ENCODE measurements at places on chromosomes 2 and 18.

GRCh38 chr2:9020267-9020666 is 16.8 kb upstream of the MBOAT2 start:
- no peak for DNase-seq

DNA sequence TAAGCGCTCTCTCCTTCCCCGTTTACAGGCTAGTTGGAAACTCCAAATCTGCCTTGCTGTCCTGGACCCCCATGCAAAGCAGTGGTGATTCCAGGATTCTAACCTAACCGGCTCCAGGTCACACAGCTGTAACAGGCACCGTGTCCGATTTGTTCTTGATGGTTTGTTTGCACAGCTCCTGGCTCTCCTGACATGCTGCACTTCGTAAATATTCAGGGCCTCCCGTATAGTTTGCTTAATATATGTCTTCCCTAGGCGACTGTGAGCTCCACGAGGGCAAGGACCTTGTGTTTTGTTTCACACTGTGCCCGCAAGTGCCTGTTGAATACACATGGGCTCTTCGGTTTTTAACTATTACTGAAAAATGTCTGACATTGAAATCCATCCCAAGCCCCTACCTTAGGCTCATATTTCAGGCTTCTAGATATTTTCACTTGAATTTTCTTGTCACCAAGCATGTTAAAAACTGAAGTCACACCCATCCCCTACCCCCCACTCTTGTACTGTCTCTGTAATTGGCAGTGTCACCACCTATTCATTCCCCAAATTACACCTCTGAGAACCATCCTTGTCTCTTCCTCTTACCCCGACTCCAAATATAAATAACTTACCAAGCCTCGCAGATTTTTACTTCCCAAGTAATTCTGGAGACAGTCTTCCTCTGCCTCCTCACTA is 1.0 kb upstream of the PUM2 start:
- no peak for DNase-seq

GRCh38 chr2:110998311-110998710 is 122.4 kb upstream of the BCL2L11 start:
- DNase-seq = no peak

GRCh38 chr2:70143314-70144150 is 47.3 kb downstream of the C2orf42 start:
- DNase-seq = peak; percentile 52

DNA sequence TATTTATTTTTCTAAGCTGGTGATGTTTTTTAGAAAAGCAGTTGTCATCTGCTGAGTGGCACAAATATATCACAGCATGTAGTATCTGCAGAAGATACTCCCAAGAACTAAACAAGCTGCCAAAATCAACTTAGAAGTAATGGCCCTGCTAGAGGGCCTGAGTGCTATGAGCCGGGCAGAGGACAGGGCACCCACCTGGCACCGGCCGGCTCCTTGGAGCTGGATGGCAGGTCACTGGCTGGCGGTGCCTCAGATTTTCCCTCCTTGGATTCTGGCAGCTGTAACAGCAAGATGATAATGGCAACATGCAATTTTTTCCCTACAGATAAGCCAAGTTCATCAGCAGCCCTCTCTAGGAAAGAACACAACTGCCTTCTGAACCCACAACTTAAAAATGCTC is 79.7 kb downstream of the EMILIN2 start:
- no peak for DNase-seq

DNA sequence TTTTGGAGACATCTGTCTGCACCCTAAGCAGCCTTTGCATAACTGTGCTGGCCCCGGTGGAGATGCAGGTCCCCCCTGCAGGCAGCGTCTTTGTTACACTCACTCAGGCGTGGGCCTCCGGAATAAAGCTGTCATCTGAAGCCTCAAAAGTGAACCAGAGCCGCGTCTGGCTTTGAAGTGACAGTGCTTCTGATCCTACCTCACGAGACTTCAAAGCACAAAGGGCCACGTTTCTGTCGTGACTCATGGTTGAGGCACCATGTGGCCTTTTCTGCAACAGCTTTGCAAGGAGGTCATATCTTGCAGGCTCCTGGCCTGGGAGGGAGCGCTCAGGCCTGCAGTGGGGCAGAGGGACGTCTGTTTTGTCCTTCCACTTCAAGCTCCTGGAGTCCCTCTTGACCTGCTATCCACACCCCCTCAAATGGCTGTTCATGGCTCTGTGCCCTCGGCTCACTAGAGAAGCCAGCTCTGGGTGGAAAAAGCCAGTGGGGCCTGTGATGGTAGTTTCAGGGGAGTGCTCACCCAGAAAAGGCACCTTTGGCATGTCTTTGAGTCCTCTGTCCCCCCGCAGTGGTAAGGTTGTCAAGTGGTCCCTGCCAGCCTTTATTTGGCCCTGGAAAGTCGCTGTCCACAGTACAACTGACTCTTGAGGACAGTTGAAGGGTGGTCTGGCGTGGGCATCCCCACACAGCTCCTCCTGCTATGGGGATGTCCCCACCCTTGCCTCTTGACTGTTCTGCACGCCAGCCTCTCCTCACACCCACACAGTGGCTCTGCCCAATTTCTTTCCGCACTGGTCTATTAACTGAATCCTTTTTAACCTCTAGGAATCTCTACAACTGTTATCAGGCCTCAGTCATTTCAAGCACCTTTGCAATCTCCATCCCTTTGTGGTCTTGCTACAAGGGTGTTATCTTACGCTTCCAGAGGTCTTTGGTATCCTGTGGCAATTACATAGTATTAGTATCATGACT is 19.3 kb downstream of the GPR55 start:
- DNase-seq = no peak

- peak; percentile 26 for DNase-seq
Measured at GRCh38 chr2:67412424-67412823, 15.3 kb downstream of the ETAA1 start.

DNA sequence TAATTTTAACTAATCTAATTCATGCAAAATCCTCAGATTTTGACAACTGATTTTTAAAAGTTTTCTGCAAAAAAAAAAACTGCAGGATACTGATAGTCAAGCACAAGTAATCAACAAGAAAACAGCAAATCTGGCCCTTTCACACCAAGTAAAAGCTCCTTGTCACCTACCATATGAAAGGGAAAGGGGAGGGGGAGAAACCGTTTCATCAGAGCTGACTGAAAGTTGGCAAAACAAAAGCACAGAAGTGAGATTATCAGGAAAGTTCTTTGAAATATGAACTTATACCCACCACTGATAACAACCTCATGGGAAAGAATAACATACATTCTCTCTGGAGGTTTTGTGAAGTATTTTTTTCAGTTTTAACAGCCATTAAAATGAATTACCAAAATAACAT is 38.7 kb downstream of the ZNF521 start:
- DNase-seq = no peak

GRCh38 chr2:234823877-234824376 is 127.9 kb upstream of the SH3BP4 start:
- peak; percentile 93 for DNase-seq

DNA sequence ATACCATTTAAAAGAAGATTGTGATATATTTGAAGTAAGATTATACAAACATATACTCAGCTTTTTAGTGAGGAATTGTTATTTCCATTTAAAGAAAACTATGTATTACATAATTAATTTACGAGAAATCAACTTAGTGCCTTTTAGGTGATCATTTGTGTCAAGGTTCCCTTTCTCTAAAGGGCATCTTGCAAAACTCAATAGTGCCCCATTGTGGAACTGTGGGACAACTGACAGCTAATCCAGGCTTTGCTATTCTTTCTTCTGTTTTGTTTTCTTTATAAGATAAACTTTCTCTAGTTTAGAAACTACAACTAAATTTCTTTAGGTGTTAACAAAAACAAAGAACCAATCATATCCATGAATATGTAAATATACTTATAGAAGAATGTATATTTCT is 24.3 kb upstream of the VIT start:
- peak; percentile 57 for DNase-seq

DNA sequence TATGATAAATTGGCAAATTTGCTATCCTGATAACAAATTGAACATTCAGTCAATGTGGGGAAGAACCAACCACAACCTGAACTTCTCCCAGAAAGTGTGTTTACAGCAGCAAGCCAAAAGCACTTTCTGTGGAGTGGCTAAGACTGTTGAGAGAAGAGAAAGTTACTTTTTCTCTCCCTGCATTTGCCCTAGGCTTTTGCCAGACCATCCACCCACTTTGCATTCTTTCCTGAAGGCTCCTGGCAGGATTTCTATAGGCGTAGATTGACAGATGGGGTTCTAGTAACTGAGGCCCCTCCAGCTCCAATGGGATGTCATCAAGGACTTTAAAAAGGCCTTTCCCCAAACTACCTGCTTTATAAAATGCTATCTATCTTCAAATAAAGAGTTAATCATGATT is 215.2 kb downstream of the GULP1 start:
- no peak for DNase-seq

DNA sequence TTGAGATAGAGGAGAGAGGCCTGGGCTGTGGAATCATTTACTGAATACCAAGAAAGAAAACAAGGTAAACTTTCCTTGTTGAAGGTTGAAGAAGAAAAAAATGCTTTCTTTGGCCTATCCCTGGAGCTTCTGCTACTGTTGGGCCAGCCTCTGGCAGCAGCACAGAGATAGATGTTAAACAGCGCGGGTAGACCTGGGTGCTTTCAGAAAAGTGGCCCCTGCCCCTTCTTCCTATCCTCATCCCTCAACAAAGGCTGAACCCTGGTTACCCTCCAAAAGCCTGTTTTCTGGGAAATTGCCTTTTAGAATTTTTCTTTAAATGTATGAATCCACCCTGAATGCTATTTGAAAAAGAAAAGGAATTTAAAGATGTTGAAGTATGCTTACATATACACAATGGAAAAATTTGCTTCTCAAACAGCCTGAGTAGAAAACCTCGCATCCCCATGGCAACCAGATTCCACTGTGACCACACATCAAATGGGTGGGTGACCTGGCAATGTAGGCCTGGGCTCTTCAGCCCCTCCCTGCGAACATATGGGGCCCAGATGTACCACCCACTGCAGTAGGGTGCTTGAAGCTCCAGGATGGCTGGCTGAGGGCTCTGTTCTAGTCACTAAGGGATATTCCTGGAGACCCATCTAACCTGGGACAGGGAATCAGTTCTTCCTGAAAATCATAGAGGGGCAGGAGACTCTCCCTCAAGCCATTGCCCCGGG is 23.4 kb upstream of the CHRNA1 start:
- DNase-seq = peak; percentile 99

All from EL (cell line).